Hematopoietic multipotent progenitor cell treated with erythropoietin and hydrocortisone succinate and interleukin-3 and kit ligand, for 4 days (in vitro differentiated cells): ENCODE measurements at places on chromosomes 12 and 14.

DNA sequence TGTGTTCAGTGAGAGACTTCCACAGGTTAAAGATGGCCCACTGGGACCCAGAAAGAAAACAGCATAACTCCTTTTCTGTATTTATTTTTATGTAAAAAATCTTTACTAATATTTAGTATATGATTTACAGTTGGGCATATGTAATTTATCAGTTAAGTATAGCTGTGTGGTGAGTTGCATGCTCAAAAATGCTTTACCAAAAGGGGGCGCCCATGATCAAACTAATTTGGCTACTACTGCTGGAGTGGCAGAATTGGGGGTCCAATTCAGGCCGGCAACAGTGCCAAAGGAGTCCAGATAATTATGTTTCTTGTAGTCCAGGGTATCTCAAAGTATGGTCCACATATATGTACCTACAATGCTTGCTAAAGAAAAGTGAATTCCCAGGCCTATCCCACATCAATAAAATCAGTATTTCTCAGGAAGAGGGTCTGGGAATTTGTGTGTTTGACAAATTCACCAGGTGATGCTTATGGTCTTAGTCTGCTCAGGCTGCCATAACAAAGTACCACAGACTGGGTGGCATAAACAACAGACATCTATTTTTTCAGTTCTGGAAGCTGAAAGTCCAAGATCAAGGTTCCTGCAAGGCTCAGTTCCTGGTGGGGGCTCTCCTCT, 152.0 kb downstream of the KTN1 start:
- DNase-seq = peak; percentile 71

DNA sequence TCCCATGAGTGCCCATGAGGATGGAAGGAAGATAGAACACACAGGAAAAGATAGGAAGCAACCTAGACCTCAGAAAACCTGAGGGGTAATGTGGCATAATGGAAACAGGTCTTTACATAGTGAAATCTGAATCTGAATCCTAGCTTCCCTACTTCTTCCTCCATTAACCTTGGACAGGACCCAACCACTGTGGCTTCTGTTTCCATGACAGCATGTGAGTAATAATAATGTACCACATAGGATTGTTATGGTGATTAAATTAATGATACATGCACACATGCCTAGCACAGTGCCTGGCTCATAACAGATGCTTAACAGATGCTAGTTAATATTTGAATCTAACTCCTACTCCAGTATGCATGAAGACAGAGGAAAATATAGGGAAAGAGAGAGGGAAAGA, 11.2 kb downstream of the TTC9 start:
- no peak for DNase-seq

GRCh38 chr14:100569734-100570286, 17.4 kb downstream of the BEGAIN start:
- no peak for DNase-seq

- DNase-seq = no peak
These were observed 55.8 kb downstream of the COX16 start for GRCh38 chr14:70303545-70304293.

- no peak for DNase-seq
These were observed 39.8 kb downstream of the TMEM63C start for GRCh38 chr14:77221241-77221871.

DNA sequence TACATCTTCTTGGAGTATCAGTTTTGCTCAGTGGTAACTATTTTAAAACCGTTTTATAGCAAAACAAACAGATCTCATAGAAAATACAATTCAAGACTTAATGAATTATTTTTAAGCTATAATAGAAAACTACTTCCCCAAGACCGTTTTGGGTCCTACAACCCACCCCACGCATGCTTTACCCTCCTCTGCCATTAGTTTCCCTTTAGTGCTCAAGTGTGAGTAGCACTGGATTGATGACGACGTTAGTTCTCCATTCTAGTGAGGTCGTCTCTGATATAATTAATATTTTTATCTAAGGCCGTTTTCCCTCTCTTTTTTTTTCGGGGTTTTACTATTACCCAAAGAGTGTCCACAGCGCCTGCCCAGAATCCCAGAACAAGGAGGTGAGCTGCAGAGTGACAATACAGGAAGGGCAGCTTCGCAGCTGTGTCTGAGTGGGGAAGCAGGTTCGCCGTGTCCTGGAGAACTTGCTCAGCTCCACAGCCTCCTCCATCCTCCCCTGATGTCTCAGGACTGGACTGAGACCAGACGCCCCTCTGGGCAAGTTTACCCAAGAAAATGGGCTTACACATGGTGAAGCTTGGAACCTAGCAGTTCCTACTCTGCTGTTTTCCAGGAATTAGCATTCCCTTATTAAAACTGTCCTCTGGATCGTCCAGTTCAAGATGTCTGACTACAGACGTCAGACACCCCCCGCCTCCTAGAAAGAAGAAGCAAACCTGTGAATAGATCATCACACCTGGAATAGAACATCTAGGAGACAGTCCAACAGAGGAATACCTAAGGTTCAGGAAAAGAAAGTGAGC, 31.9 kb upstream of the MON2 start:
- peak; percentile 49 for DNase-seq

GRCh38 chr14:23121361-23121771, 2.3 kb upstream of the CEBPE start:
- no peak for DNase-seq

GRCh38 chr12:8572507-8572906, 31.8 kb upstream of the CLEC4E start:
- peak; percentile 61 for DNase-seq

GRCh38 chr14:64450255-64450654, 15.0 kb upstream of the AKAP5 start:
- DNase-seq = no peak

GRCh38 chr14:69671365-69672030, 60.1 kb downstream of the SUSD6 start:
- DNase-seq = no peak

DNA sequence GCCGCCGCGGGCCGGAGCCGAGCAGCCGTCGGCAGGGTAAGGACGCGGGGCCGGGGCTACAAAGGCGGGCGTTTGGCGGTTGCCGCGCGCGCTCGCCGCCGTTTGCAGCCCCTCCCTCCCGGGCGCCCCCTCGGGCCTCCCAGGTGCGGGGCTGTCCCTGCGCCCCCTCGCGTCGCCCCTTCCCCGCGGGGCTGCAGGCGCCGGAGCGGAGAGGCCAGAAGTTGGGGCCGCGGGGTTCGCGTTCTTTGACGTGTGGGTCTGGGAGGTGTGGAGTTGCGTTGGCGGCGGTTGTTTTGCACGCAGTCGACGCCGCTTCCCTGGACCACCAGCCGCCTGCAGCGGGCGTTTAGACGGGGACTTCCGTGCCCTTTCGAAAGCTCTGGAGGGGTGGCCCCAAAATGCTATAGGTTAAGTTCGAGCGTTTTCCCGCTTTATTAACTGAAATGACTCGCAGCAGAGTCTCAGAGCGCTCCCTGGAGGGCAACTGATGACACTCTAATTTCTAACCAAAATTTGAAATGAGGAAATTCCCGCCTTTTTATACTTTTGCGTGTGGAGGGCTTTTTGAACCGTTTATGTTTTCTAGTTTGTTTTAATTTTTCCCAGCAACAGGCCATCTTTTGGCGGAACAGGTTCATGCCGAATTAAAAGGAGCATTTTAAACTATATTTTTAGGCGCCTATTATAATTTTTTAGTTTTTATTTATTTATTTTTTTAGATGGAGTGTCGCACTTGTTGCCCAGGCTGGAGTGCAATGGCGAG, 902 bp downstream of the TMPO start:
- DNase-seq = peak; percentile 99

GRCh38 chr12:5982106-5982505, 37.0 kb upstream of the ANO2 start:
- no peak for DNase-seq

DNA sequence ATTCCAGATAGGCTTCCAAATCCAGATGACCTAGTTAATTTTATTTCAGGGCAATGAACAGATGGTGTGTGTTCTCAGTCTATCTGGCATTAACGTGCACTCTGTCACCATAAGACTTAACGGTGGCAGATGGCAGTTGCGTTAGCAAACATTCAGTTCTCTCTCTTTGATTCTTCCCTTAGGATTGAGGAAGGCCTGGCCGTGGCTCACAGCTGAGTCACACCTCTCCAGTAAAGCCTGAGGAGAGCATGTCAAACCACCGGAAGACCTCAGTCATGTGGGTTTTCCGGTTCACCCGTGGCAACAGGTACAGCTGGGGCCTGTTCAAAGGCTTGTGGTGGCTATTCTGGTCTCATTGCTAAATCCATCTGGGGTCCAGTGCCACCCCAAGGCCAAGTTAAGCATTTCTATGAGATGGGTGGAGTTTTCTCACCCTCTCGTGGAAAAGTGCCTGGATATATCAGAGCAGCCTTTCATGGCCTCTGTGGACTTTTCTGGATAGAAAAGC, 545.1 kb upstream of the ATP2B1 start:
- peak; percentile 89 for DNase-seq

- no peak for DNase-seq
These were observed 411.2 kb downstream of the AEBP2 start for GRCh38 chr12:19850346-19851065.

DNA sequence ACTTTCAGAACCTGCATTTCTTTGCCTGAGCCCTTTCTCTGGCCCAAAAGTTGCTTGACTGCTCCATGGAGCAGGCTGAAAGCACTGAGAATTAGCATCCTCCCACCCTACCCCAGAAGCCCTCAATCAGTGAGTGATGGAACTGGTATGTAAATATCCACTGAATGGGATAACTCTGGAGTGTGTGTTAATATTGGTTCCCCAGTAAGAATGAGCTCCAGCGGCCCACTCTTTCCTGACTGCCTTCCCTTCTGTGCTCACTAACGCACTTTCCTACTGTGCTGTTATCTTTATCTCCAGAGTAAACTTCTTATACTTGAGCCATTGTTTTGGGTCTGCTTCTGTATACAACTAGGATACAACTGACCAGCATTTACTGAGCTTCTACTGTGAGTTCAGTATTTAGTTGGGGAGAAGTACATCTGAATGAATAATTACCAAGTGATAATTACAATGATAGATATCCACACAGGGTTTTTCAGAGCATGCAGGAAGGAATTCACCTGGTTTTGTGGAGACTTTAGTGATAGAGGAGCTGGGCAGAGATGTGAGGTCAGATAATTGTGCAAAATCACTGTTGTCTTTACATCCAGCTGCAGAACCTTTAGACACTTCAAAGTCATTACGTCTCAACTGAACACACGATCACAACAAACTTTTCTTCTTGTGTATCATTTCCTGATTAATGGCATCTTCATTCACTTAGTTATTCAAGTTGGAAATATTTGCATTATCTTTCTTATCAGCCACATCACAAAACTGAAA, 149.2 kb upstream of the BTG1 start:
- no peak for DNase-seq

DNA sequence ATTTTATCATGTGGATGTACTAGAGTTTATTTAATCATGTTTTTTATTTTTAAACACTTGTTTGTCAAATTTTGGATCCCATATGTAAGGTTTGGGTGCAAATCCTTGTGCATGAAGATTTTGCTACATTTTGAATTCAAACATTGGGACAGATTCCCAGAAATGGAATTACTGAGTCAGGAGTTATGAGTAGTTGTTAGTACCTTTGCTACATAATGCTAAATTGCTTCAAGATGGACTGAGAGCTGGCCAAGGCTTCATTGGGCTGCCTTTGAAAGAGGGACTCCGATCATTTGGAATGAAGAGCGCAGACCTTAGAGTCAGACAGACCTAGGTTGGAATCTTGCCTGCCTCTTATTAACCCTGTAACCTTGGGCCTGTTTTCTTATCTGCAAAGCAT, 154.9 kb upstream of the PWP1 start:
- no peak for DNase-seq

GRCh38 chr12:92416385-92416812, 270.8 kb upstream of the BTG1 start:
- DNase-seq = no peak

- DNase-seq = no peak
These were observed 751.6 kb downstream of the NOVA1 start for GRCh38 chr14:25846246-25846645.

GRCh38 chr14:34496679-34497513, 34.9 kb upstream of the SPTSSA start:
- DNase-seq = peak; percentile 29

GRCh38 chr12:13146336-13146938, 43.0 kb upstream of the GSG1 start:
- no peak for DNase-seq

DNA sequence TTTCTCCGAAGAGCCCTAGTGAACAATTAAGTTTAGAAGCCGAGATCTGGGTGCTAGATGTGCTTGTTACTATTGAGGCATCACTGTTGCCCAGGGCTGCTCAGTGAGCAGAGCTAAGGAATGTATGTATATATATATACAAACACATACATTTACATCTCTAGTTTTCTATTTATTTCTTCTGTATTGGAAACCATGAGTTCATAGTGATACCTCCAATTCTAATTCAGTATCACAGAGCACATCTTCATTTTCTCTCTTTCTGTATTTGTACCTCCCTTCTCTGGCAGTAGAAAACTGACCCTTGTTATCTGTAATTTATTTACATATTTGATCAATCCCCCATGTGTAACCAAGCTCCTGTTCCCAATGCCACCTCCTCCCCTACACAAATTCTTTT, 40.7 kb upstream of the FUT8 start:
- DNase-seq = no peak

DNA sequence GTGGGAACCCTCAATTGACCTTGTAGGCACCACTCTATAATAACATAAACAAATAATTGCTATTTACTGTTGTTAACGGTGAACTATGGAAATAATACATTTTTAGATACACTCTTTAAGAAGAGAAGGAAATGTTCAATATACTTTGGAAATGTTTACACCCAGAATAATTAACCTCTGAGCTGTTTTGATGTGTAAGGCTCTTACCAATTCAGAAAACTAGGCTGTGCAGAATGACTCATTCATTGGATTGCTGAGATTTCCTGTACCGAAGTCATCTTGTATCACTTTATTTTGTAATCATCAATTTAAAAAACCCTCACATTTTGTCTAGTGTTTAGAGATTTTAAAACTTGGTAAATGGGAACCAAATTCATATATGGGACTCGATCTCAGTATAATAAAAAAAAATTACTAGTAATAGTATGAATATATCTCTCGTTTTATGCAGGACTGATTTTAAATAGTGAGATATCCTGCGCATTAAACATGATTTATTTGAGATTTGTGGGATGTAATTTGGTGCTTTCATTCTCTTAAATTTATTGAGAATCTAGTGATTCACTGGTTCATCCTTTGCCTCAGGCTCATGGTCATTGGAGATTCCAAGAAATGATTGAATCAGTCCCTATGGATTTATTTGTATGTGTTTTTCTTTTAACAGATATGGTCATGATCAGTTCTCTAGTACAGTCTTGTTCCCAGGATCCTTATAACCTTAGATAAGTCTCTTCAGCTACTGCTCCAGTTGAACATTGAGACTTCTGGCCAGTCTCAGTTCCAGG, 3.9 kb downstream of the SAMD4A start:
- DNase-seq = no peak

DNA sequence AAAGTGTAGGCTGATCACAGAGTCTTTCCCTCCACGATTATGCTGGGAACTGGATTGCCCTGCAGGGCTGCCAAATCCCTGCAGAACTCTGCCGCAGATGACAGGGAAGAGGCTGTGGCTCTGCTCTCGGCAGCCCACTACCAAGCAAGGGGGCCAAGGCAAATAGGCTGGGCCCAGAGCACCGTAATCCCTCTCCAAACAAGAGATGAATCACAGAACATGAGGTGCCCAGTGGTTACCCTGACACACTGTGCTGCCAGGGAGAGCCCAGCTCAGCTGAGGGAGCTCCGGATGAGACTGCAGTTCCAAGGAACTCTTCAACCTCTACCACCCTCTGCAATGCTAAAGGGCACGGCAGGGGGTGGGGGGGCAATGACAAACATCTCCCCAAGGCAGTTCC, 33.9 kb downstream of the STON2 start:
- DNase-seq = no peak

- DNase-seq = peak; percentile 32
These were observed 14.4 kb downstream of the FGD6 start for GRCh38 chr12:95202691-95203486.
